ENCODE measurements at places on chromosomes 1 and 21.

GRCh38 chr1:17472814-17473213 is 33.3 kb upstream of the RCC2 start:
- peak; percentile 63 for DNase-seq

DNA sequence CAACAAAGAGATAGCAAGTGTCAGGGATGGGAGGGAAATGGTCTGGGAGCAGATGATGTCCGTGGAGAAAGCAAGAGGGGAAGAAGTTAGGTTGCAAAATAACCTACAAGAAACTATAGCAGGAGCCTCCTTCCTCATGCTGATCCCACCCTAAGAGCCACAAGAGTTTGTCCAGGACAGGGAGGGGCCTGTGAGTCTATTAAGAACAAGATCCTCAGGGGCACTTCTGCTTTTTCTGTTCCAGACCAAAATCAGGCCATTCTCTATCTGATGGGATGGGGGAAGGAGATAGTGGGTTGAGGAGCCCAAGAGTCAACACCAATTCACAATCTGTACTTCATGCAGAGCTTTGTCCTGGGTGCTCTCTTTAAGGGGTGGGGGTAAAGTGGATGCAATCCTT is 7.7 kb upstream of the ATP1A4 start:
- no peak for DNase-seq

GRCh38 chr1:39761557-39762260 is 9.4 kb downstream of the OXCT2 start:
- no peak for DNase-seq

- no peak for DNase-seq
These were observed 70.7 kb downstream of the VWA5B1 start for GRCh38 chr1:20361401-20361800.

GRCh38 chr1:213977486-213977842 is 10.3 kb upstream of the PROX1 start:
- peak; percentile 41 for DNase-seq

GRCh38 chr21:46585191-46585953 is 19.5 kb downstream of the S100B start:
- DNase-seq, result no peak
